Activated T-helper 1 cell treated with anti-CD3 and anti-CD28 coated beads, Interleukin-2, amount 50 U/mL, for 16 hours (primary cell): ENCODE measurements at places on chromosomes 12 and 14.

DNA sequence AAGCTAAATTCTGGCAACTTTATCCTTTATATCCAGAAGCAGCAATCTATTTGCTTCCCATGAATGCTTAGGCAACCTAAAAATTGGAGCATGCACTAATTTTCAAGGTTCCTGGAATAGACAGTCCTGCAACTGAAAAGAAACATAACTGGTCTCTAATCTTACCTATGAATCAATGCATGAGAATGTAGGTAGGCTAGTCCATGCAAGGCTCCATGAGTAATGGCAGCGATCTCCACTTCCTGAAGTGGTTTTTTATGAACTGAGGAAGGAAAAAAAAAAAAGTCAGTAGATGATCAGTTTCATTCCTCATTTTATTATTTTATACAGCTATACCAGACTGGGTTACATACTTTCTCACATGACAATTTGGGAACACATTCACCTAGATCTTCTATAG lies 102.0 kb downstream of the PEBP1 start:
- DNase-seq: no peak

- no peak for DNase-seq
These were observed 56.4 kb downstream of the PPP2R5E start for GRCh38 chr14:63486738-63487137.

- DNase-seq: no peak
These were observed 179.6 kb upstream of the DIO2 start for GRCh38 chr14:80390906-80391305.

DNA sequence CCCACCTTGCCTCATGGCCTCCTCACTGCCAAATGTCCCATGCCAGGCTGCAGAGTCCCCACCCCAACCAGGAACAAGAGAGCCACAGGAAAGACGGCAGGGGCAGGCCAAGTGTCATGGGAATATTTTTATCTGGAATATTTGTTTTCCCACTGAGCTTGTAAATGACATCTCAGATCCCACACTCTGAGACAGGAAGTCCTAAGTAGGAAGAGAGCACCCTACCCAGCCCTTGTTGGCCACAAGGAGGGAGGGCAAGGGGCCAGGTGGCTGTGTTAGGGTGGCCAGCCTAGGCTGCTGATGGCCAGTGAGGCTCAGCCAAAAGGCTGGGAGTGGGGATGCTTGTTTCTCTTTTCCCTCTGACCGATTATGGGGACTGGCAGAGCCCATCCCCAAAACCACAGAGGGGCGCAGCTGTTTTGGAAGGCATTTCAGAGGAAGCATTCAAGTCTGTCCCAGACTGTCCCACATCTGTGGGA lies 7.7 kb upstream of the MEG3 start:
- DNase-seq: no peak

- no peak for DNase-seq
These were observed 47.7 kb downstream of the ANO6 start for GRCh38 chr12:45263587-45263986.

- DNase-seq: no peak
These were observed 61.1 kb upstream of the PTPRB start for GRCh38 chr12:70698345-70698744.

GRCh38 chr12:2211119-2211518 lies 158.3 kb downstream of the CACNA1C start:
- DNase-seq: no peak

- DNase-seq: no peak
These were observed 371.7 kb downstream of the DPF3 start for GRCh38 chr14:72521968-72522741.

DNA sequence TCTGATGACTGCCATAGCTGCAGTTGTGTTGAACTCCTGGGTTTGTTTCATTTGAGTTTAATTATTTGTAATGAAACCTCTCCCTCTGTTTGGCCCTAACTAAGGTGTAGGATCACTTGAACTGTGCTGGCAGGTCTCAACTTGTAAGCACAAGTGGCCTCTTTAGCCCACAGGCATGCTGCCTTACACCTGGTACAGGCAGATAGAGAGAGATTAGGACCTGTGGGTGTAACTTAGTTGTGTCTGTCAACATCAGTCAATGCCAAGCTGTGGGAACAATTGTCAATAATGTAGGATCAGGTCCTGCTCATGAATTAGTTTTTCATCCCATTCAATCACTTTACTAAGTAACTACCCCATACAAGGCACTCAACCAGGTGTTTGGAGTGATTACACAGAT lies 263.0 kb upstream of the G2E3 start:
- no peak for DNase-seq

DNA sequence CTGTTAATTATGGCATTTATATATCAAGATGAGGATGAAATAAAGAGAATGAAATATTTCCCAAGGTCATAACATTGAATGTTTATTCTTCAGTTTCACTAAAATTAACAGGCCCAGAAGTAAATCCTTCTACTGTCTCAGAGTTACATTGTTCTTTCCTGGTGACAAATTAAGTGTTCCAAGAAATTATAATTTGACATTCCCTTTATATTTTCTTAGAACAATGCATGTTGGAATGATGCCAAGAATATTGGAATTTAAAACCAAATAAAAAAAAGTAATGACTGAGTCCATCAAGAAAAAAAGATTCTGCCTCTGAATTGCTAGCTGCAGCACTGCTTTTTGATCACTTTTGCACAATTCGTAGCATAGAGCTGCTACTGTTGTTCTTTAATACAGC lies 152.1 kb downstream of the METTL25 start:
- DNase-seq: no peak

- DNase-seq: no peak
These were observed 20.5 kb downstream of the TMBIM6 start for GRCh38 chr12:49761677-49762467.

GRCh38 chr12:49972129-49972528 lies 618 bp upstream of the AQP6 start:
- DNase-seq: no peak

DNA sequence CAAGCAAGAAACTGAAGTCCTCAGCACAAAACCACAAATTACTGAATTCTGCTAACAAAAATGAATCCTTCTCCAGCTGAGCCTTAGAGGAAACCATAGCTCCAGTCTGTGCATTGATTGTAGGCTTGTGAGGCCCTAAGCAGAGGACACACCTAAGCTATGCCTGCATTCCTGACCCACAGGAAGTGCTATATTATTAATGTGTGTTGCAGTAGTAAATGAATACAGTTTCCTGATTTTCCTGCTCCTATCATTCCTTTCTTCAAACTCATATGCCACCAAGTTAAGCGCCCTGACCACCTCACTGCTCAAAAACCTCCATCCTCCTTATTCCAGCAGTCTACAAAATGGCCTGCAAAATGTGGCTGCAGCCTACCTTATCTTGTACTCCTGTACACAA lies 151.9 kb upstream of the ABCD2 start:
- DNase-seq: no peak

- DNase-seq: no peak
These were observed 6.3 kb downstream of the TRMT61A start for GRCh38 chr14:103535081-103535890.

DNA sequence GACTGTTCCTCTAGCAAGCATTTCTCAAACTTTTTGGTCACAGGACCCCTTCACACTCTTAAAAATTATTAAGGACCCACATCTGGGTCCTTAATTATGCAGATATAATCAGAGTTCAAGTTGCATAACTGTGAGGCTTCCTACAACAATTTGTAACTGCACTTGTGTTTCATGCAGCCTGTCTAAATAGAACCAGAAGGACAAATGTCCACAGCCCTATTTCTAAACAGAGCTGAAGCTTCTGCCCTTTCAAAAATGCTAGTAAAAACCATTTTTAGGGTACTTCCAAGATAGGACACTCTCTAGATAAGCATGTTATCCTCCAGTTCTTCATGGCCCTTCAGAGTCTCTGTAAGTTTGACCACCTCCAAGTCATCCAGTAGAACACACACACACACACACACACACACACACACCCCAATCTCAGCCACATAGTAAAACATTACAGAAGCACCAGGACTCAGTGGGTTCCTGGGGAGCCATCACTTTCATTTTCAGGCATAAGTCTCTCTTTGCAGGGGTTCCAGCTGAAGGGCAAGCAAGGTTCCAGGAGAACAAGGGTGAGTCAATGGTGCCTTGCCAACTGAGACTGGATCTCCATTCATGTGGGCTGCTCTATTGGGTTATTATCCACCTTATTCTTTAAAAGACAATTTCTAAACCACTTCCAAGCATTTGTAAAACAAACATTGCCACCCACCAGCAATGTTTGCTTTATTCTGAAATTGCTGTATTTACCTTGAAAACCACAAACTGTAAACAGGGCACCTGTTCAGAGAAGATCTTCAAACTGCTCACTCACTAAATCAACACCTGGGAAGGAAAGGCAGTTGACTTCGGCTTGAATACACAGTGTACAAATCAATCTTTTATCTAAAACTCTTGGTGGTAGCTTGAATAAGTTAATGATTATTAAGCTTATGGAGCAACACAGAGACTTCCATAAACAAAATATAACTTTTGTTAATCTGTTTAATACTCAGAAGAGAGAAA lies 64.1 kb downstream of the ITPR2 start:
- DNase-seq: no peak

DNA sequence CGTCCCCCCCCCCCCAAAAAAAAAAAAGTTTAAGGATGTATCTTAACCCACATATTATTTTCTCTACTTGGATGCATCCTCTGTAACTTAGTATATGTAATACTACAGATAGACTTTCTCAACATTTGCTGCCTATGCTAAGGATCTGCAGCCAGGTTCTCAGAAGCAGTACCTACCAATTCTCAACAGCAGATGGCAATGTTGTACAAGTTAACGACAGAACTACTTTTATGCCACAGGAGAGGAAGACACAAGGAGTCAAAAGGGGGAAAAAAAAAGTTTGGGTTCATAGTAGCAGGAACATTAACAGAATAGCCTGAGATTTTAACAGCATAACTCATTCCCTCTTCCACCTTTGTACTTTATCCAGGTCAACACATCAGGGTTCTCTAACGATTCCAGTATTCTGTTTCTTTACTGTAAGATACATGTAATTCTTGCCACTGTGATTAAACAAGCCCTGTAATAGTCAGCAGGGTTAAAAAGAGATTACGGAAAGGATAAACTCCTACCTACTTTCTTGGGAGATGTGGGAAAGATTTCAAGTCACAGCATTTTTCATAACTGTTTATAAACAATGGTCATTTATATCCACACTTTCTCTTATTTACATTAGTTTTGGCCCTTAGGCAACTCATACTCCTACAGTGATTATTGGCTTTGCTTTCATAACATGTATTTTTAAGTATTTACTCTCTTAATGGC lies 5.7 kb upstream of the NEK9 start:
- no peak for DNase-seq

DNA sequence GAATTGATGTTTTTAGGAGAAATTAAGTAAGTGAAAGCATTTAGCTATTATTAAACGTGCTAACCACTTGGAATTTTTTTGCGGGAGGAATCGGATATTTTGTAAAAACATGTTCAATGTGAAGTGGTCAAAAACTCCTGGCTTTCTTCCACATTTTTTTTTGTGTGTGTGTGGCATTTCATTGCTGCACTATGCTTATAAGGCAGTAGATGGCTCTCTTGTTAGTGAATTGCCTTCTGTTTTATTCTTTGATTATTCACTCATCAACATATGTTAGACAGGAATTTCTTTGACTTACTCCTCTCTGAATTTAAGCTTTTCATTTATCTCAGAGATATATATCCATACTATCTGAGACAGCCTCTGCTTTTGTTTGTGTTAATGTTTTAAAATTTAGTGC lies 71.3 kb downstream of the DERA start:
- DNase-seq: no peak

- DNase-seq: no peak
These were observed 27.5 kb upstream of the MDM1 start for GRCh38 chr12:68359674-68360073.

- no peak for DNase-seq
These were observed at the start of gene MFAP5 for GRCh38 chr12:8662593-8662992. Gene MFAP5 (minus strand): TSS chr12:8662826. CDS start chr12:8662104, 722 bp downstream.

GRCh38 chr12:67046062-67046461 lies 223.1 kb upstream of the CAND1 start:
- DNase-seq: no peak

- DNase-seq: no peak
These were observed 21.1 kb downstream of the IRF2BPL start for GRCh38 chr14:77007183-77007974.

DNA sequence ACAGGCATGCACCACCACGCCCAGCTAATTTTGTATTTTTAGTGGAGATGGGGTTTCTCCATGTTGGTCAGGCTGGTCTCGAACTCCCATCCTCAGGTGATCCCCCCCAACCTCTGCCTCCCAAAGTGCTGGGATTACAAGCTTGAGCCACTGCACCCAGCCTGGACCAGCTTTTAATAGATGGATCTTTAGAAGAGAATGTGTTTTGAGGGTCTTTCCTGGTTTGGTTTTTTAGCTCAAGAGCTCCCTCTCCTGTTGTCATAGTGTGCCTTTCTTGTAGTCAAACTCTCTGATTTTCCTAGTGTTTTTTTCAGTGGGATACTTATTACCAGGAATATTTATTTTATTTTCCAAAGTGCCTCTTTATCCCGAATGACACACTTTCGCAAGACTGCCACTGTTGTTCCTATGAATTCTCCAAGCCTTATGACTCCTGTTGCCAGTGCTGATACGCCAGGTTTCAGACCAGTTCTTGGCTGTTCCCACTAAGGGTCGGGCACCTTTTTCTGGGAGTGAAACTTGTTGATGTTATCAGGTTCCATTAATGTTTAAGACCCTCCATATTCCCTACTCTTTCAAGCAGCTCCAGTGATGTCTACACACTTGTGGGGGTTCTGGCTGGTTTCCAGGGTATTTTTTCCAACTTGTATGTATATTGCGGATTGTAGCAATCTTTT lies 31.5 kb upstream of the LIMA1 start:
- DNase-seq: no peak

- no peak for DNase-seq
These were observed 41.2 kb downstream of the BEGAIN start for GRCh38 chr14:100546051-100546443.

- no peak for DNase-seq
These were observed 34.3 kb upstream of the GAS2L3 start for GRCh38 chr12:100539202-100539601.

DNA sequence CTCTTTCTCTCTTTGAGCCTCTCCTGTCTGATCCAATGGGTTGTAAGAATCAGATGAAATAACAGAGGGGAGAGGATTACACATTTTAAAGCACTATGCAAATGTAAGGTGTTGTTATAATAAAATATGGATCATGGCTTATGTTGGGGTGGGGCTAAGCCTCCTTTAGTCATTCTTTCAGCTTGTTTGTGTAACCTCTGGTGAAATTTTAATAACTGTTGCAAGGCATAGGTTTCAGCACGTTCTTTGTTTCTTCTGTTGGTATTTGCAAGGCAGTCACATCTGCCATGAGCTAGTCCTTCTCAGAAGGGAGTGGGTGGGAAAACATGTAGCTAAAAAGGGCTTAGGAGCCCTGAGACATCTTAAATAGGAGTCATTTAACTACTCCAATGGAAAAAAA lies 74.8 kb upstream of the FRMD6 start:
- no peak for DNase-seq

GRCh38 chr12:9327320-9327719 lies 119.1 kb upstream of the PZP start:
- DNase-seq: no peak

- DNase-seq: no peak
These were observed 186.2 kb downstream of the NRXN3 start for GRCh38 chr14:78356391-78356790.
